Memory B cell (primary cell): ENCODE measurements at places on chromosomes 2 and 18.
A peak's percentile ranks its signal among the peaks of the same experiment; 100 is the strongest.

- H3K27ac ChIP-seq: no peak overlapping the region
- DNase-seq: no peak
- no peak overlapping the region for H3K4me3 ChIP-seq
- peaks cover 6% of the 10 kb centered on the region for H3K36me3 ChIP-seq
Observed at GRCh38 chr2:238336151-238336550, 15.8 kb downstream of the TRAF3IP1 start.

DNA sequence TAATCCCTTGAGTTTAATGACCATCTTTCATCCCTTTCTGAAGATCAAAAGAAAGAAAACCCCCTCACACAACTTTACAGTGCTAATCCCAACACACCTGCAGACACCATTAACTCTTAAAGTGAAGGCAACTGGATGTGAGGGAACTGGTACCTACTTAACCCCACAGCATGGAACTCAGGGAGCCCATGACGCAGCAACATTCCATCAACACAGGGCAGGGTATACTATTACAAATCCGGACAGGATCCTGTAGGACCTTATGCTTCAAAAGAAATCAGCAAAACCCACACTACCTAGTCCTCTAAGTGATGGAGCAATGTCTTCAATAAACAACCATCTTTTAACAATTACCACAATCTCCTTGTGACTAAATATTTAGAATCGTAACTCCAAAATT lies 78.6 kb downstream of the FARSB start:
- peaks cover 12% of the 10 kb centered on the region for H3K4me1 ChIP-seq
- no peak overlapping the region for H3K4me3 ChIP-seq
- no peak overlapping the region for H3K27ac ChIP-seq
- no peak for DNase-seq
- H3K27me3 ChIP-seq: no peaks in the 10 kb centered on the region

DNA sequence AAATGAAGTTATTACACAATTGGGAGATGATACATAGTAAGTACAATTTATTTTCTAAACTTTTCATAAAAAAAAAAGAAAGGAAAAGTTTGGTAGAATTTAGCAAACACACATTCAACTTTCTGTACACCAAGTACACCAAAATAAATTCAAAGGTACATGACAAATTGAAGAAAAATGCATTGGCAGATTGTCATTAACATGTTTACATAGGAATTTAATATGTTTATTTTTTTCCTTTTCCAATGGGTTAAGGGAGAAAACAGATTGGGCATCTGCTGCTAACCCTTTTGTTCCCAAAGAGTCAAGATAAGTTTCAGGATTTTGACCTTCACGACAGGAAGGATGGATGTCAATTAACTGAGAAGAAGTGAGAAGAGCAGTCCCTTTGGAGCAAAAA lies 620.4 kb downstream of the XIRP2 start:
- DNase-seq: no peak
- no peaks in the 10 kb centered on the region for H3K36me3 ChIP-seq
- no peak overlapping the region for H3K4me3 ChIP-seq
- H3K27ac ChIP-seq: no peak overlapping the region
- H3K4me1 ChIP-seq: no peaks in the 10 kb centered on the region

- no peak for DNase-seq
- H3K27me3 ChIP-seq: no peaks in the 10 kb centered on the region
- no peaks in the 10 kb centered on the region for H3K36me3 ChIP-seq
- H3K4me1 ChIP-seq: no peaks in the 10 kb centered on the region
Observed at GRCh38 chr18:29251681-29252080, 1074.8 kb upstream of the CDH2 start.

GRCh38 chr2:38836791-38837190 lies 38.9 kb downstream of the DHX57 start:
- H3K4me1 ChIP-seq: peaks cover 20% of the 10 kb centered on the region
- DNase-seq: no peak
- no peak overlapping the region for H3K27ac ChIP-seq

GRCh38 chr2:176370467-176371171 lies 101.4 kb downstream of the MTX2 start:
- DNase-seq: no peak
- H3K36me3 ChIP-seq: no peaks in the 10 kb centered on the region
- H3K27me3 ChIP-seq: peaks cover 3% of the 10 kb centered on the region
- H3K27ac ChIP-seq: no peak overlapping the region
- no peaks in the 10 kb centered on the region for H3K4me1 ChIP-seq

GRCh38 chr2:195162918-195163317 lies 494.1 kb upstream of the SLC39A10 start:
- no peak overlapping the region for H3K4me3 ChIP-seq
- H3K4me1 ChIP-seq: no peaks in the 10 kb centered on the region
- H3K27ac ChIP-seq: no peak overlapping the region
- H3K27me3 ChIP-seq: no peaks in the 10 kb centered on the region

DNA sequence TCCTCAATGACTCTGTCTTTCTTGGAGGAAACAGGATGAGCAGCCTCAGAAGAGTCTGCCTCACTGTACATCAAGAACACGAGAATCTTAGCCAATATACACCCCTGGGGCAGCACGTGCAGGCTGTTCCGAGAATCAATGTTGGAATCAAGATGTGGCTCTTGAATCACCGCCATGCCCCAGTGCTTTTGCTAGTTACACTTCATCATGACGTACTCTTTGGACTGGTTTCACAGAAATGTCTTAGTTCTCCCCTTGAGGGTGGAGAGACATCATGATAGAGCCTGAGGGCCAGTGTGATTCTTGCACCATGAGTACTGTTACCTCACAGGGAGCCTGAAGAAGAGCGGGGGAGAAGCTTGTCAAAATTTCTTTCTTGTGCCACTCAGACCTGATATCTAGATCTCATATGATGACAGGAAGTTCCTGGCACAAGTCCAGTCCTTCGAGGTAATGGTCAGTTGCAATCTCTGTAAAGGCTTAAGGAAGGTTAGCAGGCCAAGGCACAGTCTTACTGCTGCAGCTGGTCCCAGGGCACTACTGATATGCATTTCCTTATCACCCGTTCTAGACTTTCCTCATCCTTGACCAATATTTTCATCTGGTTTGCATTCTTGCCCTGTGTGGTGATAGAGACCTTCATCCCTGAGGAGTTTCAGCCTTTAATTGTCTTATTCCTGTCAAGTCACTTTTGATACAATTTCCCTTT lies 28.2 kb upstream of the STAT4 start:
- peaks cover 5% of the 10 kb centered on the region for H3K4me1 ChIP-seq
- H3K36me3 ChIP-seq: no peaks in the 10 kb centered on the region
- H3K4me3 ChIP-seq: no peak overlapping the region
- H3K27me3 ChIP-seq: peaks cover 1% of the 10 kb centered on the region
- DNase-seq: no peak
- H3K27ac ChIP-seq: no peak overlapping the region

DNA sequence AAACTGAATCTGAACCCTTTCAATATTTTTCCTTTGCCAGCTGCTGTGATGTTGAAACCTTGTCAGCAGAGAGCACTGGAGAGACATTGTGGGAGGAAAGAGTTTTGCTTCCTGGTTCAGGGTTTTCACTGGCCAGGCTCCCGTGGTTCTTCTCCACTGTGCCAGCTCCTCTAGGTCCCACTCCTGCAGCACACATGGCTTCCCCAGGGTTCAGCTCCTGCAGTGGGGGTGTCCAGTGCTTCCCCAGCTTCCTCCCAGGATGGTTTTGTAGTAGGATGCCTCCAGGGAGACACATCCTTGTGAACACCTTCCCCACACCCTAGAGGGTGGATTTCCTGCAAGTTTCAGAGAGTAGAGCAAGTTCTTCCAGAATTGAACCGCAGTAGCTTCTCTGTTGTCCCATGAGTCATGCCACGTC lies 24.0 kb upstream of the SULT1C3 start:
- H3K4me1 ChIP-seq: no peaks in the 10 kb centered on the region
- no peaks in the 10 kb centered on the region for H3K36me3 ChIP-seq
- peaks cover 3% of the 10 kb centered on the region for H3K27me3 ChIP-seq
- DNase-seq: no peak
- no peak overlapping the region for H3K27ac ChIP-seq

DNA sequence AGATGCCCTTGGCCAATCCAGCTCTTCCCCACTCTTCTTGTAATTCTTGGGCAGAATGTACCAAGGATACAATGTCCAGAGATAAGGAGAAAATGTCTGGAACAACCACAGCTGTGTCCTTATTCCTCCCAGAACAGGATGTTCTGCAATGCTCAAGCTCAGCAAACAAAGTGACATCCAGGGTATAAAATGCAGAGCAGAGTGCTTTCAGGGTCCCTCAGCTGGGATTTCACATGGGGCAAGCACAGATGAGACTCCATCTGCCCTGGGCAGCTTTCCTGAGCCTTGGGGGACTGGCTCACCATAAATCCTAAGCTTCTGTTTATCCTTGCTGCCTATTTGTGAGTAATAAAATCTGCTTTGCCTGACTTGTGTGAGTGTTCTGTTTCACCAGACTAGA lies 127.4 kb downstream of the VAPA start:
- no peak overlapping the region for H3K27ac ChIP-seq
- H3K36me3 ChIP-seq: peaks cover 2% of the 10 kb centered on the region
- no peak for DNase-seq
- H3K4me1 ChIP-seq: no peaks in the 10 kb centered on the region
- peaks cover 3% of the 10 kb centered on the region for H3K27me3 ChIP-seq

DNA sequence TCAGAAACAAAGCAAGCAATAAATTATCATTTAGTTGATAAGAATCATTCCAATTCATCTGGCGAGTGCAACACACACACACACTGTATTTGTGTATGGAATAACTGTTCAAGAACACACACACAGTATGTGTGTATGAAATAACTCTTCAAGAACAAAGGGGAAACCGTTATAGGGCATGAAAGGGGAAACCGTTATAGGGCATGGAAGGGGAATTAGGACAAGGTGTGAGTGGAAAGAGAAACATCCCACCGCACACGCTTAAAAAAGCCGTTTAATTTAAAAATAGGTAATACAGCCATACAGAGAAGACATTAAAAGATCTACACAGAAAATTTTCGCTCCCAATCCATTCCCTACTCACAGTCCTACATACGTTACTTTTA lies 607 bp upstream of the TSN start:
- no peaks in the 10 kb centered on the region for H3K27me3 ChIP-seq
- DNase-seq: no peak
- H3K27ac ChIP-seq: peak overlapping the region; percentile 97
- H3K36me3 ChIP-seq: peaks cover 4% of the 10 kb centered on the region
- peak overlapping the region; percentile 90 for H3K4me3 ChIP-seq

DNA sequence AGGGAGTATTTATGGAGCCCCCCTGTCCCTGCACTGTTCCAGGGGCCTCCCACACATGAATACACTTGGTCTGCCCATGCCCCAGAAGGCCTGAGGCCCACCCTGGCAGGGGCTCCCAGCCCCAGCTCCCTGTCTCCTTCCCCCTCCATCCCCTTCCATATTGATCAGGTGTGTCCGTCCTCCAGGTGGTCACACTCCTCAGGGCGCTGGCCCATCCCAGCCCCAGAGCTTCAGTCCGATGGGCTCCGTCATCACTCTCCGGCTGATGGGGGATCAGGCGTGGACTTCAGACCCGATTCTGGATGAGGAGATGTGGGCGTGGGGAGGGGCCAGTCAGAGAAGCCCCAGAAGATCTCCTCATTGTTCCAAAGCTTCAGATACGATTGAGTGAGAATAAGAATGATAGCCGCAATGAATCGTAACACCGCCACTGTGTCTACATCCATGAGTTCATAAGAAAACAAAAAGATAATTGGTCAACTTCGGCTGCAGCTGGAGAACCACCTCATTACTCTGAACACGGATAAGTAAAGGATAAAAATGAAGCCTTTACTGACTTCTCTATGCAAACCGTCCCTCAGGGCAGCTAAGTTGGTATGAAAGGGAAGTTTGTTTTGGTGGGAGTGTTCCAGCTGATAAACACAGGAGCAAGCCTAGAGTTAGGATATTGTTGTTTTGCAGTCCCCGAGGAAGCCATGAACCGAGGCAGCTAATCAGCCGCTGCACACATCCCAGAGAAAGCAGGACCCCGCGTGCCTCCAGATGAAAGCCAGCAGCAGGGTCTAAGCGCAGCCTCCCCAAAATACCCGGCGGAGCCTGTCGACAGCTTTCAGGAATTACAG lies 279.5 kb downstream of the NDUFA10 start:
- H3K36me3 ChIP-seq: no peaks in the 10 kb centered on the region
- H3K27me3 ChIP-seq: peaks cover 5% of the 10 kb centered on the region

- no peak overlapping the region for H3K4me3 ChIP-seq
- no peaks in the 10 kb centered on the region for H3K4me1 ChIP-seq
- no peaks in the 10 kb centered on the region for H3K27me3 ChIP-seq
- no peak overlapping the region for H3K27ac ChIP-seq
- no peak for DNase-seq
Observed at GRCh38 chr2:142603759-142604158, 273.7 kb upstream of the KYNU start.

DNA sequence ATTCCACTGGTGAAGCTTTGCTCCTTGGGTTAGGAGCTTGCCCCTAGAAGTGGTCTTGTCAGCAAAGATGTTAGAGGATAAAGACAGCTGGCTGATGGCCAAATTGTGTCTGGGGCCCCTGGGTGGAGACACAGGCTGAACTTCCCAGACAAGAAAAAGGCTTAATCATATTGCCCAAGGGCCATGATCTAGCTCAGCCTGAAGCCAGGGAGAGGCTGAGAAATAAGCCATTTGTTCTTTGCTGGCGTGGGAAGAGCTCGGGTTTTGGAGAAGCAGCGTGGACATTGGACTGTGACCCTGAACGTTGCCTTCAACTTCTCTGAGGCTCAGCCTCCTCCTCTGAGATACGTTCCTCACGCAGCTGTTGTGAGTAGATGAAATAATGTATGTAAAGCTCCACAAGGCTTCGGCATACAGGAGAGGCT lies 153.0 kb downstream of the ZFP36L2 start:
- no peaks in the 10 kb centered on the region for H3K27me3 ChIP-seq
- no peak for DNase-seq
- no peak overlapping the region for H3K4me3 ChIP-seq
- peaks cover 3% of the 10 kb centered on the region for H3K4me1 ChIP-seq

DNA sequence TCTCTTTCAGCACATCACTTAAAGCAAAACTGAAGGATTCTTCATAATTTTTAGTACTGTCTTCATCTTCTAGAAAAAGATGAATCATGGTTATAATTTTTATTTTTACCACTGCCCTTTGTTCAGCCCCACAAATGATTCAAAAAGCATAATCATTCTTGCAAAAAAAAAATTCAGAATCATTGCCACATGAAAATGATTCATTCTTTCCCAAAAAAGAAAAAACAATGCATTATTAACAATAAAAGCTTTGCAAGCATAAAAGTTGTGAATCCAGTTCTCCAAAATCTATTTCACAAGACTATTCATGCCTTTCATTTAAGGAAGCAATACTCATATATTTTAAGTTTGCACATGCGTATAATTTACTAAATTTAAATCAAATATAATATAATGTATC lies 204.8 kb downstream of the RBM43 start:
- DNase-seq: no peak
- H3K4me3 ChIP-seq: no peak overlapping the region
- H3K4me1 ChIP-seq: no peaks in the 10 kb centered on the region
- H3K27ac ChIP-seq: no peak overlapping the region

DNA sequence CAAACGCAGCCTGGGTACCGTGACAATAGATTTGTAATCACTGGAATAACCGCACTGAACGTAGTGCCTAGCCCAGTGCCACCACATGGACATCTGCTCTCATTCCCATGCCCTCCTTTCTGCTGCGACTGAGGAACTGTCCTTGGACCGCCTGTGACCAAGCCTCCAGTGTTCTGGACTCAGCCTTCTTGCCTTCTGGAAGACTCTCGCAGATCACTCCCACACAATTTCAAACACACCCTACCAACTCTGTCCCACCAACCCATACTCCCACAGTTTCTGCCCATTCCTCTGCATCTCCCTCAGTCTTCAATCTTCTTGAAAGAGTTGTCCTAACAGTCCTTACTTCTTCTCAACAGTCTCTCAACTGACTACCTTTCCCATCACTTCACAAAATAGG lies 2.1 kb downstream of the RNF149 start:
- peak overlapping the region; percentile 95 for H3K27ac ChIP-seq
- DNase-seq: no peak
- H3K4me1 ChIP-seq: peaks cover 36% of the 10 kb centered on the region
- H3K4me3 ChIP-seq: peak overlapping the region; percentile 95
- H3K36me3 ChIP-seq: peaks cover 5% of the 10 kb centered on the region
